ENCODE measurements at places on chromosomes 2 and 18. TPM values are rescaled to one million over a fixed set of nuclear protein-coding genes. Genes with fewer than 3 reads are reported as not detected.

GREB1L gene
- polyA plus RNA-seq = 0.27 TPM

CHRND gene
- not detected for polyA plus RNA-seq

SNORC gene
- polyA plus RNA-seq = 16.9 TPM

REG1B gene
- not detected for polyA plus RNA-seq

MOGAT1 gene
- not detected for polyA plus RNA-seq

All from brain (organoid and tissue), 16 donors.